ENCODE measurements at places on chromosomes 6 and 20.

GRCh38 chr6:43129434-43130194 lies 41.5 kb upstream of the SRF start:
- H3K4me3 ChIP-seq = no peak overlapping the region
- no peaks in the 10 kb centered on the region for H3K4me1 ChIP-seq
- no peaks in the 10 kb centered on the region for H3K27me3 ChIP-seq

DNA sequence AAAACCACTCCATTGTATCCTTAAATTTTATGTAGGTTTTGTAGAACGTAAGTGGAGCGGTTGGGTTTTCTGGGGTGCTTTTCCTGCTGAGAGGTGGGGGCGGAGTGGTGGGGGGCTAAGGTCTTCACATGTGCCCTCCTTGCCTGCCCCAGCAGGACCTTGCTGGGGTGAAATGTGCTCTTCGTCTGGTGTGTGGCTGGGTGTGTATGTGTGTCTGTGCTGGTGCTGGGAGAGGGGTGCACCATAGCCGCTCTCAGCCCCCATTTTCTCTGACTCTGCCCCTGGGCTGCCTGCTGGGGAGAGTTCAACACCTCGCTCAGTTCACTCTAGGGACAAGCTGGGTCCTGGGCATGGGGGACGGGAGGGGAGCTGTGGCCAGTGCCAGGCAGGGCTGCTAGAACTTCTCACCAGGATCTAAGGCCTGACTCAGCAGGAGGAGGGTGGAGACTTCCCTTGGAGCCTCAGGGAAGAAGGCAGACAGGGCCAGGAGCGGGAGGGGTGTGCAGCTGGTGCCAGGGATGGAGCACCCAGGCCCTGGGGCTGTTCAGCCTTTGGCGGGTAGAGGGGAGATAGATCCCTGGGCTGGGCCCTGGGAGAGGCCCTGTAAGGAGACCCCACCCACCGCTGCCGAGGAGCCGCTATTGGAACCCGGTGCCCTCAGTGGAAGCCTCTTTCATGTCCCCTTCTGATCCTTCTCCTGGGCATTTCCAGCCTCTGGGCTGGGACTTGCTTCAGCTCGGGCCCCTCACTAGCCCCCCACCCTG lies 4.8 kb downstream of the SOX18 start:
- no peaks in the 10 kb centered on the region for H3K36me3 ChIP-seq
- peaks cover 12% of the 10 kb centered on the region for H3K27me3 ChIP-seq
- H3K27ac ChIP-seq = no peak overlapping the region
- no peak for DNase-seq
- peaks cover 37% of the 10 kb centered on the region for H3K4me1 ChIP-seq
- no peak overlapping the region for H3K4me3 ChIP-seq

DNA sequence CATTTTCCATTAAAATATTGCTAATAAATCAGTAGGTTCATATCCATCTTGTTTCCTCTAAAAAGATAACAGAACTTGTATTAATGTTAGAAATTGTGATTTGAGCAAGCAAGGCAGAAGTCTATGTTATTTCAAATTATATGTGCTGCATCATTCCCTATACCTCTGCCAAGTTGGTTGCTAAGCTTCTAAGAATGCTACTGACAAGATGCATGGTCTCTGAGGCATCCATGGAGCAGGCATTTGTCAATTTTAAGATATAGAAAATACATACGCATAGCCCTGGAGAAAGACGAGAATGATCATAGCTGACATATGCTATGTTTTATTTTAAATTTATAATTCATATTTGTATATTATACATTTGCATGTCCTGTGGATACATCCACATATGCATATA lies 168.3 kb upstream of the THEMIS start:
- H3K36me3 ChIP-seq = no peaks in the 10 kb centered on the region
- H3K4me3 ChIP-seq = no peak overlapping the region
- DNase-seq = no peak
- H3K27ac ChIP-seq = no peak overlapping the region
- no peaks in the 10 kb centered on the region for H3K4me1 ChIP-seq
- no peaks in the 10 kb centered on the region for H3K27me3 ChIP-seq

DNA sequence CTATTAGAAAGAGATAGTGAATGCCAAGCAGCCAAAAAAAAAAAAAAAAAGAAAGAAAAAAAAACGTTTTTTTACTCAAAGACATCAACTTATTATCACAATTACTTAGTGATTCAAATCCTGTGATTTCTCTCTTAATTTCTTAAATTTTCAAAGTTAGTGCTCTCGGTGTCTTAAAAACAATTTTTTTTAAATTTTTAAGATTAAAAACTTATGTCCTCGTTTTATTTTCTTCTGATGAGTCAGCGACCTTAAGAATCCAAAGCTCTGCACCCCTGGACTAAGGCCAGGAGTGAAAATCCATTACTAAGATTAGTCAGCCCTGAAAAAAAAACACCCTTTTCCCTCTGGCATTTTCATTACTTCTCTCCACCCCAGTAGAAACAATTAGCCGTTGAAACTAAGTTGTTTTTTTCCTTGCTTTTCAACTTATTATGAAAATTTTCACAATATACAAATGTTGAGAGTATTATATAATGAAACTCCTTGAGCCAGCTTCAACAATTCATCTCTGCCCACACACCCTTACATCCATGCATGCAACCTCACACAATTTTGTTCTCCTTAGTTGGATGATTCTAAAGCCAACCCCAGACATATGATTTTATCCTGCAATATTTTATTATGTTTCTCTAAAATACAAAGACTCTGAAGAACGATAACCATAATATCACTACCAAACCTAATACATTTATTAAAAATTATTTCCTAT lies 85.6 kb upstream of the CARMIL1 start:
- H3K27me3 ChIP-seq = no peaks in the 10 kb centered on the region
- DNase-seq = no peak
- H3K4me1 ChIP-seq = no peaks in the 10 kb centered on the region
- no peaks in the 10 kb centered on the region for H3K36me3 ChIP-seq

- no peak for DNase-seq
- no peaks in the 10 kb centered on the region for H3K36me3 ChIP-seq
- H3K4me1 ChIP-seq = no peaks in the 10 kb centered on the region
- H3K4me3 ChIP-seq = no peak overlapping the region
These were observed 8.7 kb upstream of the RPP40 start for GRCh38 chr6:5012519-5012918.

DNA sequence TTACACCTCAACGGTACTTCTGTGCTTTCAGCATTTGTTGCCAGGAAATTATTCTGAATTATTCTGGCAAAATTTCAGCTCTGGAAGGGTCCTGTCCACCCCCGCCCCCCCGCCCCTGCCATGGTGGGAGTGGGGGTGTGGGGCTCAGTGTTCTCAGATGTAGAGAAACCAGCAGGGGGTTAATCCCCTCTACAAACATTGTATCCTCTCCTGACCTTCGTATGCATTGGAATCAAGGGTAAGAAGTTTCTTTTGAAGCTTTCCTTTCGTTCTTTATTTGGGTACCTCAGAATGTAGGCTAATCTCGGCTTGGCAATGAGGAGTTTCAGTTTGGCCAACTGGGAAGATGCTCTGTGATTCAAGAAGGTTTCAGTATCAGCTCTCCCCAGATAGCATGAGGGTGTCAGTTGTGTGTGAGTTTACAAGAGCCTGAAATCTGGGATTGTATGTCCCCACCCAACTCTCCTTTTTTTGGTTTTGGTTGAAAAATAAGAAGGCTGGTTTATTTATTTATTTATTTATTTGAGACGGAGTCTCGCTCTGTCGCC lies 25.5 kb upstream of the OLIG3 start:
- no peak for DNase-seq
- peaks cover 9% of the 10 kb centered on the region for H3K27me3 ChIP-seq
- no peak overlapping the region for H3K4me3 ChIP-seq
- no peaks in the 10 kb centered on the region for H3K36me3 ChIP-seq
- no peaks in the 10 kb centered on the region for H3K4me1 ChIP-seq

GRCh38 chr6:99334526-99335127 lies 14.8 kb downstream of the FAXC start:
- DNase-seq = no peak
- H3K27ac ChIP-seq = no peak overlapping the region
- no peak overlapping the region for H3K4me3 ChIP-seq
- peaks cover 7% of the 10 kb centered on the region for H3K27me3 ChIP-seq
- no peaks in the 10 kb centered on the region for H3K36me3 ChIP-seq

- no peaks in the 10 kb centered on the region for H3K4me1 ChIP-seq
- H3K36me3 ChIP-seq = no peaks in the 10 kb centered on the region
- H3K4me3 ChIP-seq = no peak overlapping the region
- DNase-seq = no peak
These were observed 622 bp downstream of the APCDD1L start for GRCh38 chr20:58514321-58515232.

- H3K4me1 ChIP-seq = no peaks in the 10 kb centered on the region
- H3K27ac ChIP-seq = no peak overlapping the region
- H3K27me3 ChIP-seq = no peaks in the 10 kb centered on the region
- DNase-seq = no peak
- H3K36me3 ChIP-seq = no peaks in the 10 kb centered on the region
These were observed 170.7 kb upstream of the PMEPA1 start for GRCh38 chr20:57880571-57880892.

DNA sequence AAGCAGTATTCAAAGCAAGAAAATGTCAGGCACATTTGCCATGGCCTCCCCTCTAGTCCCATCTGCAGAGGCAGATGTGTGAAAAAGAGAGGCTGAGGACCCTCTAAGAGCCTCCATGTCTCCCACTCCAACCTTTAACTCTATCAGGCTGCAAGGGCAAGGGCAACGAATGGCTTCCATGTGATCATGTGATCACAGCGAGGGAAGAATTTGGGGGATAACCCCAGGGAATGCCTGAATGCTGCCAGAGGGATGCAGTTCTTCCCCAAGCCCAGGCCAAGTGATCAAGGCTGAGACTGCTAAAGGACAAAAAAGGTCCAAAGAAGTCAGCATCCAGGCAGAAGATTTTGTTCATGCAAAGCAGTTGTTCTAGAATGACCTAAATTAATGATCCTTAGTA lies 4.9 kb downstream of the CHD6 start:
- H3K27me3 ChIP-seq = no peaks in the 10 kb centered on the region
- no peak for DNase-seq
- H3K4me3 ChIP-seq = no peak overlapping the region
- no peak overlapping the region for H3K27ac ChIP-seq
- H3K4me1 ChIP-seq = peaks cover 17% of the 10 kb centered on the region

DNA sequence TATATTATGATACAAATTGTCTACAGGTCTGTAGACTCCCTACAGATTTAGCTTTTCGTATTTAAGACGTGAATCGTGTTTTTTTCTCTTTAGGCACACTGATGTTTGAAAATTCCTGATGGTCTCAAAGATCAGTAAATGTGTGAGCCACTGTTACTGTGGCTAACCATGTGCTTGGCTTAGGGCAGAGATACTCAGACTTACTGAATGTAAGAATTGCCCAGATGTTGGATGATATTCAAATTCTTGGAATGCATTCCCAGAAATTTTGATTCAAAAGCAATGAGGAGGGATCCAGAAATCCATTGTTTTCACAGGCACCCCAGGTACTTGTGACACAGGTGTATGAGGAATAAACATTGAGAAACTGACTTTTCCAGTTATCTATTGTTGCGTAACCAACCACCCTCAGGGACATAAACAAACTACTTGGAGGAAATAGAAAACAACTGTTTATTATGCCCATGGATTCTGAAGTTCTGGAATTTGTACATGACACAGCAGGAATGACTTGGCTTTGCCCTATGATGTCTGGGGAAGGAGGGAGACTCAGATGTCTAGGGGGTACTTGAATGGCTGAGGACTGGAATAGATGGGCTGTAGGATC lies 339.6 kb upstream of the CITED2 start:
- no peaks in the 10 kb centered on the region for H3K4me1 ChIP-seq
- no peaks in the 10 kb centered on the region for H3K36me3 ChIP-seq
- DNase-seq = no peak
- no peak overlapping the region for H3K27ac ChIP-seq
- no peak overlapping the region for H3K4me3 ChIP-seq

GRCh38 chr6:29749308-29749662 lies 26.1 kb downstream of the HLA-F start:
- peaks cover 13% of the 10 kb centered on the region for H3K4me1 ChIP-seq
- no peaks in the 10 kb centered on the region for H3K36me3 ChIP-seq
- H3K27me3 ChIP-seq = no peaks in the 10 kb centered on the region
- H3K27ac ChIP-seq = peak overlapping the region; percentile 54
- H3K4me3 ChIP-seq = peak overlapping the region; percentile 89

DNA sequence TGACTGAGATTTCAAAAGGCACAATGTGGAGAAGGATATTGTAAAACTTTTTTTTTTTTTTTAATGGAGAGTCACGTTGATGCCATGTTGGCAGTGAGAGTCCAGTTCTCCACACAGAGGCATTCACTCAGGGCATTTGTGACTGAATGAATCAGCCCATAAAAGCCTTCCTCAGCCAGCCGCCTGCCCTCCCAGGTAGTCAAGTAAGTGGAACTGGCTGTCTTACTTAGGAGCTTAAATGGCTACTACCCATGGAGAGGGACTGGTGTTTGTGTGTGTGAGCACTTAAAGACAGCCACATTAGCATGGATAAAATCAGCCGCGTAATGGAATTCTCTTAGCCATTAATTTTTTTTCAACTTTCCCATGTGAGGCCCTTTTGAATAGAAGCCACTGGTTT lies 12.6 kb downstream of the AAR2 start:
- no peaks in the 10 kb centered on the region for H3K27me3 ChIP-seq
- peaks cover 71% of the 10 kb centered on the region for H3K36me3 ChIP-seq
- no peak overlapping the region for H3K27ac ChIP-seq
- no peak overlapping the region for H3K4me3 ChIP-seq

GRCh38 chr6:70381417-70381782 lies 31.9 kb upstream of the FAM135A start:
- no peak overlapping the region for H3K4me3 ChIP-seq
- H3K36me3 ChIP-seq = no peaks in the 10 kb centered on the region
- no peak overlapping the region for H3K27ac ChIP-seq
- no peaks in the 10 kb centered on the region for H3K4me1 ChIP-seq
- H3K27me3 ChIP-seq = no peaks in the 10 kb centered on the region
- DNase-seq = no peak

- no peak overlapping the region for H3K27ac ChIP-seq
- no peak for DNase-seq
- no peaks in the 10 kb centered on the region for H3K27me3 ChIP-seq
- no peak overlapping the region for H3K4me3 ChIP-seq
These were observed 5.1 kb upstream of the TOP1 start for GRCh38 chr20:41023549-41023948.

- H3K4me3 ChIP-seq = no peak overlapping the region
- no peak overlapping the region for H3K27ac ChIP-seq
- no peaks in the 10 kb centered on the region for H3K36me3 ChIP-seq
- no peaks in the 10 kb centered on the region for H3K27me3 ChIP-seq
- DNase-seq = no peak
These were observed 10.3 kb upstream of the GGTLC1 start for GRCh38 chr20:23998844-23999243.

- DNase-seq = no peak
- no peak overlapping the region for H3K27ac ChIP-seq
- no peaks in the 10 kb centered on the region for H3K4me1 ChIP-seq
- H3K27me3 ChIP-seq = no peaks in the 10 kb centered on the region
These were observed 83.4 kb upstream of the FRMD1 start for GRCh38 chr6:168162366-168162765.

- peaks cover 7% of the 10 kb centered on the region for H3K4me1 ChIP-seq
- no peak for DNase-seq
- H3K36me3 ChIP-seq = no peaks in the 10 kb centered on the region
- H3K27me3 ChIP-seq = no peaks in the 10 kb centered on the region
These were observed 19.3 kb upstream of the NCR2 start for GRCh38 chr6:41315943-41316620.

All from effector memory CD4-positive, alpha-beta T cell (primary cell).